ENCODE measurements at places on chromosomes 3 and 15. TPM values are rescaled to one million over a fixed set of nuclear protein-coding genes. Genes with fewer than 3 reads are reported as not detected.

DNA sequence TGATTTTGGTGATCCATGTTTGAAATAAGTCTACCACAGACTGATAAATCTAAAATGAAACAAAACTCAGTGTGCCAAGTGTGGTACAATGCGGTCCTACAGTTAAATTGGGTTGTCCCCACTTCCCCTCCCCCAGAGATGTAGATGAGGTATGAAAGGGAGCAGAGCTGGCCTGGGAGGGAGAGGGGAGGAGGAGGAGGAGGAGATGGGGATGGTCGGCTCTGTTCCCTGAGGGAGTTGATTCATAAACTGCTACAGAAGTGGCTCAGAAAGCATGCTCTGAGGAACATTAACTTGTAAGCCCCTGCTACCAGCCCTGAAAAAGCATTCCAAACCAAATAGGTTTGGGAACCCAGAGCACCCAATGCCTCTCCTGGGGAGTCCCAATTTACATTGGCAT, 28.0 kb upstream of the CHRNB4 start:
- DNase-seq, result no peak

DNA sequence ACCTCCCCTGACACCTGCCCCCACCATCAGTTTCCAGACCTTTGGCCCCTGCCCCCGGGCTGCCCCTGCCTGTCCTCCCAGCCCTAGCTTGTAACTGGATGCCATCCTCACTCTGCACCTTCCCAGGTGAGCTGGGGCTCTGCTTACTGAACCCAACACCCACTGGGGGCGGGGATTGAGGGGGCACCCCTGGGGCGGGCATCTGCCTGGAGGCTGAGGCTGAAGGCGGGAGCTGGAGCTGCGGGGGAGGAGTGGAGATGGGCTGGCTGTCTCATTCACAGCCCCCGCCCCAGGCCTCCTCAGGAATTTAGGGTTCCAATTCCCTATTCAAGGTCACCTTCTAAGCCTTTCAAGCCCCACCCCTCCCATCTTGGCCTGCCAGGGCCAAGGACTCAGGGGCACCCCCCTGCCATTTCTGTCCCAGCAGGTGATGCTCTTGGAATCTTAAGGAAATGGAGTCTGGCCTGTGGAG, 17.7 kb downstream of the PIF1 start:
- DNase-seq, result no peak

SLCO2A1 gene
- total RNA-seq, result 54.2 TPM

DNA sequence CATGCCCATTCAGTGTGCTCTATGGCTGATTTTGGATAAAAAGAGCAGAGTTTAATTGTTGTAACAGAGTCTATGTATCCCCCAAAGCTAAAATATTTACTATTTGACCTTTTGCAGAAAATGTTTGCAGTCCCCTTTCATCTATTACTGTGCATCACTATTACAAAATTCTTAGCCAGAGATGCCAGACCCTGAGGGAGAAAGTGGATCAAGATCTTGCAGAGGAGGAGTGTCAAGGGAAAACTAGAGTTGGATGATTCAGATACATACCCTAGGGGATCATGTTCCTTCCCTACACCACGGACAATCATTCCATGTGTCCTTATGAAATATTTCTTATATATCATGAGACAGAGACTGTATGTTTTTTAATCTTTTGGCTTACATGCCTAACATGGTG, 68.6 kb upstream of the TPRG1 start:
- DNase-seq, result no peak

ST8SIA2 gene
- not detected for total RNA-seq

DNA sequence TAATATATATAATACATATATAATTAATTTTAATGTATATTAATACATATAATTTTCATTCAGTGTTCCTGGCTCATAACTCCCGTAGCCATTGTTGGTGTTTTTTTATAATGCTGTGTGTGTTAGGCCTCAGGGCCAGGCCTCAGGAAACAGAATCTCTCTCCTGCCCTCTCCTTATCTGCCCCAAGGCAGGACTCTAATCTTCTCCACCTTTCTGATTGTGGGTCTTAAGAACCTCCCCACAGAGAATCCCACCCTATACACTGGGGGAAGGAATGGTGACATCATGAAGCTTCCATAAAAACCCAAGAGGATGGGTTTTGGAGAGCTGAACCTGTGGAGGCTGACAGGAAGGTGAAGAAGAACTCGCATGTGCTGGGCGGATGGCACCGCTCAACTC, 4.0 kb upstream of the FMN1 start:
- DNase-seq, result no peak

IFT57 gene
- total RNA-seq, result 31.6 TPM

CCDC50 gene
- total RNA-seq, result 117 TPM

GRCh38 chr3:96631050-96631449, 183.3 kb upstream of the EPHA6 start:
- DNase-seq, result no peak

GRCh38 chr3:141229132-141229531, 2.5 kb upstream of the PXYLP1 start:
- no peak for DNase-seq

AP3B2 gene
- 1.8 TPM for total RNA-seq

TUSC7 gene
- total RNA-seq, result not detected

KNG1 gene
- total RNA-seq, result not detected

FILIP1L gene
- 64.0 TPM for total RNA-seq

UACA gene
- 36.1 TPM for total RNA-seq

- no peak for DNase-seq
These were observed 32.1 kb upstream of the EBLN2 start for GRCh38 chr3:73029321-73029796.

Data from omental fat pad (tissue), 4 donors.